ENCODE measurements at places on chromosomes 11 and 22. TPM values are rescaled to one million over a fixed set of nuclear protein-coding genes. Genes with fewer than 3 reads are reported as not detected.

- no peak for DNase-seq
Observed at GRCh38 chr22:48708558-48709245, 1119.0 kb downstream of the BRD1 start.

DNA sequence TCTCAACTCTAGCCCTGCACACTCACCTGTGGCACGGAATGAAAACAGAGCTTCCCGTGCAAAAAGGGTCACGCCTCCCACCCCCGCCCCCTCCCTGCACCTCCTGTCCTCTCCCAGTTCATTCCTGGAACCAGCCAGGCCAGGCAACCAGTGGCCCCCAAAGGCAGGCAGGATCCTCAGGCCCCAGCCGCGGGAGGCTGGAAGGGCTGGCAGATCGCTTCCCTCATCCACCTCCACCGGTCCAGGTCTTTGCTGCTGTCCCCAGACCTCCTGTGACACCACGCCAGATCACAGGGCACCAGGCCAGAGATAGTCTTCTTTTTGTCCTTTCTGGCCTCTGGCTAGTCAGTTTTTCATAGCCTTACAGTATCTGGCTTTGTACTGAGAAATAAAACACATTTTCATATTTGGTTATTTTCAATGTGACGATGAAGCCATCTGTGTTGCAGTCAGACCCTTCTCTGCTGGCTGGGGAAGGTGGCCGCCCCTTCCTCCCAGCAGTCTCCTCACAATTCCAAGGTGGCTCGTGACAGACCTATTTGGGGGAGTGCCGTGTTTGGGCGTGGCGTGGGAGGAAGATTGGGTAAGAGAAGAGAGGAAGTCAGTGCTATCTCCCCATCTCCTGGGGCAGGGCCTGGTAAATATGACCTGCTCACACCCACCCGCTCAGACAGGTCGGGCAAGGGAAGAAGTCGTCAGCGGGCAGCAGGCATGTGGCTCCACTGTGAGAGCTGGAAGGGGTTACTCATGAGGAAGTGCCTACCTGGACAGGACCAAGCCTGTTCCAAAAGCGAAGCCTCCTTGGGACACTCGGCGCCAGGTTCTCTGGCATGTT lies 9.1 kb downstream of the SSH3 start:
- DNase-seq = no peak

GRCh38 chr22:40922484-40923303 lies 28.5 kb upstream of the RBX1 start:
- DNase-seq = peak; percentile 56

The LSP1 gene
- total RNA-seq = 18.5 TPM

DNA sequence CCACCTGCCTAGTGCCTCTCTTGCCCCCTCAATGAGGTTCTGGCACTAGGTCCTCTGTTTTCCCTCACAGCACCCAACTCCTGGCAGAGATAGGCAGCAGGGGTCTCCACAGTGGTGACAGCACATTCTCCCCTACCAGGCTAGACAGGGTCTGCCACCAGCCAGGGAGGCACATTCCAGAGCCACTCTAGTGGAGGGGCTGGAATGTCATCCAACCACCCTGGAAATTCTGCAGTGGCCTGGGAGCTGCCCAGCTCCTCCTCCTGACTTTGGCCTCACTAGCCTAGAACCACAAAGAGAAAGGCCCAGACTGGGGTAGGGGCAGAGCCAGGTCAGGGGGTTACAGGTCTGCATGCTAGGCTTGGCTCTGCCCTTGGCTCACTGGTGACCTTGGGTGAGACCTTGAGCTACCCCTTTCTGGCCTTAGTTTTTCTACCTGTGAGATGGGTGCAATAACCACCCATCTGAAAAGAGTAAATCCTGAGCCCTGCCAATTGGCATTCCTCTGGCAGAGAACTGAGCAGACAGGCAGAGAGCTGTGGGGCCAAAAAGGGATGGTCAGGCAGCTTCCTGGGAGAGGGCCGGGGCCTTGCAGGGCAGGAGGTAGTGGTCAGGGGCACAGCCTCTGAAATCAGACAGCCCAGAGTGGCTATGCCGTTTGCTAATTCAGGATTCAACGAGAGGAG lies 7.1 kb downstream of the P2RY2 start:
- no peak for DNase-seq

The CSTPP1 gene
- total RNA-seq = 20.7 TPM

The DKK3 gene
- 67.7 TPM for total RNA-seq

- no peak for DNase-seq
Observed at GRCh38 chr11:128962896-128963295, 20.2 kb upstream of the TP53AIP1 start.

GRCh38 chr11:1964955-1965354 lies 17.8 kb downstream of the MRPL23 start:
- no peak for DNase-seq

- peak; percentile 73 for DNase-seq
Observed at GRCh38 chr22:50620593-50621355, 7.2 kb downstream of the ARSA start.

DNA sequence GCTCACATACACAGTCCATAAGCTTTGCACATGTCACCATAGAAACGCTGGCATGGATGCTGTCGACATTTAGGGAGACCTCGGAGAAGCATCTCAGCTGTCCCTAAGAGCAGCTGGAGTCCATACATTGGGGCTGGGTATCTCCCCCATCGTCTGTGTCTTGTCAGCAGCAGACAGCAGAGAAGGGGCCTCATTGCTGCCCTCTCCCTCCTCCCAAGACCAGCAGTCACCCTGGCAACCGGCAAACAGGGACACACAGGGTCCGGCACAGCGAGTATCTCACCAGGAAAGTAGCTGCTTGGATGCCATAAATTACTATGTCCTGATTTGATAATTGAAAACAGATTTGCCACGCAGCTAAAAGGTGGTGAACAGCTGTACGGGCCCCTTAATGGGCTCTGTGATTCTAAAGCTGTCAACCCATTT lies 84.4 kb downstream of the CD44 start:
- peak; percentile 95 for DNase-seq

DNA sequence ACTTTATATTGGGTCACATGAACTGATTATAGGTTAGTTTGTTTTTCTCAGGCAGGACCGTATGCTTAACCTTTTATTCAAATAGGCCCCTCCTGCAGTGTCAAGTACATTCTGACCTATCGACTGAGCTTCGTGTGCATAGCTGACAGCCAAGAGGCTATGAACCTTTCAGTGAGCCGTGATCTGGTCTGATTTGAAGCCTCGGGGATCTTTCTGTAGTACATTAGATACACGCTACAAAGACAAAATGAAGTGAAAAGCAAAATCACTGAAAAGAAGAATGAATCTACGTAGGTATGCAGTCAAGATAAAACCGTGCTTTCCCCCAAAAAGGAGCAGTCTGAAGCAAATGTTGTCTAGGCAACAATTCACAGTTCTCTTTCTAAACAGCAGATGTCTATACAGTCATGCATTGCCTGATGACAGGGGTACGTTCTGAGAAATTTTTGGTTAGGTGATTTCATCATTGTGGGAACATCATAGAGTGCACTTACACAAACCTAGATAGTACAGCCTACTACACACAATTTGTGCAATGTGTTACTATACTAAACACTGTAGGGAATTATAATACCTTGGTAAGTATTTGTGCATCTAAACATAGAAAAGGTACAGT lies 18.1 kb downstream of the JHY start:
- DNase-seq = no peak

DNA sequence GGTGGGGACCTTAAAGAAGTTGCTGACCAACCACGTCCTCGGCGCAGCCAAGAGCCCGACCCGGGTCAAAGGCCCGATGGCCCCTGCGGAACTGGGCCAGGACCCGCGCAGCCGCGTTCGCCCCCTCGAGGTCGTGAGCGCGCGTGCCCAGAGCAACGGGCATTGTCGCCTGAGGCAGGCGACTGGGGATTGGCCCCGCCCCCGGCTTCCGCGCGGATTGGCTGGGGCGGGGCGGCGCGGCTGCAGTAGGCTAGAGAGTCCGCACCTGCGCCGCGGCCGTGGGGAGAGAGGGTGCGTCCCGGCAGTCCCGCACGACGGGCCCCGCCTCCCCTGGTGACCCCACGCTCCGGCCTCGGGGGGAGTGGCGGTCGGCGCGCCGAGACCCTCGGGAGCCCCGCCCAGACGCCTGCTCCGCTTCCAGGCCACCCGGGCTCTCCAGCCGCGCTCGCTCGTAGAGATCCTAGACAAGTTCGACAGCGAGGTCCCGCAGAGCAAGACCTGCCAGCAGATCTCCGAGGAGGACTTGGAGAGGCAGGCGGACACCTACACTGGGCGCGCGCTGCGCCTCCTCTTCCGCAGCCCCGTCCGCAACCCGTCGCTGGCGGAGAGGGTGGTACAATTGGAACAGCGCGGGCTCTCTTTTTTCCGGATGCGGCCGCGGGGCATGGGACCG lies 8.3 kb upstream of the PPIL2 start:
- DNase-seq = no peak

The OR2AG1 gene
- total RNA-seq = not detected

- no peak for DNase-seq
Observed at GRCh38 chr11:115276191-115276590, 228.0 kb downstream of the CADM1 start.

DNA sequence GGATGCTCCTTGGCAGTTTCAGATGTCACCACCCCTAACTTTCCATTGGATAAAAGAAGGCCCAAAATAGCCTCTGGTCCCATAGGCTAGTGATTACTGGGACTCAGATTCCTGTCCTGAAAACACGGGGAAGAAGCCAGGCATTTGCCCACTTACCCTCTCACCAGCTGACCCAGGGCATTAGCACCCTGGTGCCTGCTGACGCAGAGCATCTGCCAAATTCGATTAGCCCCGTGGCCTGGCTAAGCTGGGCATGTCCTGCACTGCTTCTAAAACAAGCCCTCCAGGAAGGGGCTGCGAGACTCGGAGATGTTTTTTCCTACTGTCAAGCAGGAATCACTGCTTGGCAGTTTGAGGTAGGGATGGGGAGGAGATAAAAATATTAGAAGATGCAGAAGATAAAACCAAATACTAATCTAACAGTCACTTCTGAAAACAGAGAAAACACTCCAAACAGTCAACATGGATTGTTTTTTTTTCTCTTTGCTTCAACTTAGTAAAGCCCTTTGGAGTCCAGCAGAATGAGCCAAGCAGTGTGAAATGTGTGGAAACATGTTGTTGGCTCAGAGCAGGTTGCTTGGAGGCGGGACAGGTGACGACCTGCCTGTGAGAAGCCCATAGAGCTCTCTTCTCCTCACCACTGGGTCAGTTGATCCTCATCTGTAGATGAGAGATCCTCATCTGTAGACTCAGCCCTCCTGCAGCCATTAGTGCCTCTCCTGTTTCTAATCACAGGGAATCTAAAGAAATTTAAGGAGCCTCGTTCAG lies 54.0 kb downstream of the BDNF start:
- no peak for DNase-seq

The OR2AG2 gene
- 0.10 TPM for total RNA-seq

DNA sequence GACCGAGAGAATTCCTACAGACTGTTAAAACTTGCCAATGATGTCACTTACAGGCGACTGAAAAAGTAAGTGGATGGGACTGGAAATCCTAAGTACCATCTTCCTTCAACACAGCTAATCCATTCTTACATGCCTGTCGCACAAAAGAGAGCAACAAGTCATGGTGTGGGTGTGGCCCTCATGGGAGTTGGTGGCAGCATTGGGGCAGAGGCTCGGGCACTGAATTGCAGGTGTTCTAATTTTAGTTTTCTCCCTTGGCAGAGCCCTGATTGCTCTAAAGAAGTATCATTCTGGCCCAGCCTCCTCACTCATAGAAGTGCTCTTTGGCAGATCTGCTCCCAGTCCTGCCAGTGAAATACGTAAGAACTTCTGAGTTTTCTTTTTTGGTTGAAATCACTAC lies 4.6 kb downstream of the IGHMBP2 start:
- DNase-seq = no peak

The KCNJ5 gene
- 2.0 TPM for total RNA-seq

The KCTD14 gene
- total RNA-seq = 1.6 TPM

The SLC22A12 gene
- not detected for total RNA-seq

DNA sequence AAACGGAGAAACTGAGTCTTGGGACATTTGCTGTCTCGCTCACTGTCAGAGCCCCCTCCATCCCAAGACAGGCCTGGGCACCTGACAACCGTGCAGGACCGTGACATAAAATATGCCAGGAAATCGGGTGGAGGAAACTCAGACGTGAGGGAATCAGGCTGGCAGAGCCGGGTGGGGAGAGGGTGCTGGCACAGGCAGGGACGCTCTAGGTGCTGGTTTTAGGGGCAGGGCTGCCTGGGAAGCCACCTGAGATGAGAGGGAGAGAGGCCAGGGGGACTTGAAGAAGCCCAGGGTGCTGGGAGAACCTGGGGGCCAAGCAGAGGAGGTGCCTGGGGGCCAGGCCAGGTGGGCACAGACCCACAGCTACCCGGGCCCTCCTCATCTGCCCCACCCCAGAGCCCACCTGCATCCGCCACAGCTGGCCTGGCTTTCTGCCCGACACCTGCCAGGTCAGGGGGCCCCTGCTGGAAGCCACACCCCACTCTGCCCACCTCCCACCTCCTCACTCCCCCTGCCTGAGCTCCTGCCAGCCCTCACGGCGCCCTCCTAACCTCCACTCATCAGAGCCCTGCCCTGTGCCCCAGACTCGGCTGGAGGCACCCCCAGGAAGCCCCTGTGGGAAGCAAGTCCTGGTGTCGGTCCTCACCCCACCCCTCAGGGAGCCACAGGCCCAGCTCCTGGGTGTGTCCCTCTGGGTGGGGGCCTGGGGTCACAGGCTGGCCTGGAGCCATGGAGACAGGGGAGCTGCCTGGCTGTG lies 27.3 kb upstream of the MUC5AC start:
- DNase-seq = no peak

DNA sequence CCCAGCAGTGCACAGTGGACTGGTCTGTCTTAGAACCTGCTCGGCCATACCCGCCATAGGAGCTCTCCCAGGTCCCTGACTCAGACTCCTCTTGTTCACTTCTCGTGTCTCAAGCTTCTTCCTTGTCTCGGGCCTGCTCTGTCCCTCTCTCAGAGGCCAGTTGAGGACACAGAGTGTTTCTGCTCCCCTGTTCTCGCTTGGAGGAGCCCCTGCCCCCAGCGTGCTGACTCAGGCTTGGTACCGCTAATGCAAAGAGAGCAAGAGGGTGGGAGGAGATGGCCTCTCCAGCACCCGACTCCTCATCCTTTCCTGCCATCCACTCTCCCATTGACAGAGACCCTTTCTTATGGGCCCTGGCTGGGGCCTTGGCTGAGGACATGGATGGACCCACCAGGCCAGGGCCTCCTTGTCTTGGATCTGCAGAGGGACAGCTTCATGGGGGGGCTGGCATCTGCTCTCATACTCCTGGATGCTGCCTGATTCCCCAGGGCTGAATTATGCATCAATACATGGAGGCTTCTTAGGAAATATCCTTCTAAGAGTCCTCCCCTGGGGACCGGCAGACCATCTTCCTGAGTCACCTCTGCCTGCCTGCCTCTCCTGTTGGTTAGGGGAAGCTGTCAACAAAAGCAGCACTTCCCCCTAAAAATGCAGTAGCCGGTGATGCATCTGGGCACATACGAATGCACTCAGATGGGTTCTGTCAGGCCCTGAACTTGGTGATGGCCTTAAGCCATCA lies 15.9 kb downstream of the TSPAN18 start:
- no peak for DNase-seq

GRCh38 chr11:1290052-1291040 lies 19.1 kb downstream of the TOLLIP start:
- no peak for DNase-seq

The SLC5A12 gene
- total RNA-seq = 0.10 TPM

The APOL1 gene
- total RNA-seq = 1.9 TPM
